ENCODE measurements at places on chromosomes 3 and 15.
A peak's percentile ranks its signal among the peaks of the same experiment; 100 is the strongest.

GRCh38 chr3:39107388-39108199 is at the start of the genes GORASP1 and TTC21A:
TSS of gene GORASP1 (minus strand) at chr3:39107627. CDS start at chr3:39107541, 86 bp downstream.
TSS of gene TTC21A (plus strand) at chr3:39107680. CDS start at chr3:39107838, 158 bp downstream.
- DNase-seq = peak; percentile 88

- DNase-seq = no peak
These were observed 37.9 kb downstream of the NTRK3 start for GRCh38 chr15:88218557-88219221.

- DNase-seq = peak; percentile 78
These were observed 9.5 kb downstream of the EDEM1 start for GRCh38 chr3:5197022-5197421.

- DNase-seq = peak; percentile 43
These were observed 384.4 kb upstream of the C2CD4B start for GRCh38 chr15:62549345-62549970.

- DNase-seq = no peak
These were observed 82.5 kb downstream of the STT3B start for GRCh38 chr3:31615071-31615875.

DNA sequence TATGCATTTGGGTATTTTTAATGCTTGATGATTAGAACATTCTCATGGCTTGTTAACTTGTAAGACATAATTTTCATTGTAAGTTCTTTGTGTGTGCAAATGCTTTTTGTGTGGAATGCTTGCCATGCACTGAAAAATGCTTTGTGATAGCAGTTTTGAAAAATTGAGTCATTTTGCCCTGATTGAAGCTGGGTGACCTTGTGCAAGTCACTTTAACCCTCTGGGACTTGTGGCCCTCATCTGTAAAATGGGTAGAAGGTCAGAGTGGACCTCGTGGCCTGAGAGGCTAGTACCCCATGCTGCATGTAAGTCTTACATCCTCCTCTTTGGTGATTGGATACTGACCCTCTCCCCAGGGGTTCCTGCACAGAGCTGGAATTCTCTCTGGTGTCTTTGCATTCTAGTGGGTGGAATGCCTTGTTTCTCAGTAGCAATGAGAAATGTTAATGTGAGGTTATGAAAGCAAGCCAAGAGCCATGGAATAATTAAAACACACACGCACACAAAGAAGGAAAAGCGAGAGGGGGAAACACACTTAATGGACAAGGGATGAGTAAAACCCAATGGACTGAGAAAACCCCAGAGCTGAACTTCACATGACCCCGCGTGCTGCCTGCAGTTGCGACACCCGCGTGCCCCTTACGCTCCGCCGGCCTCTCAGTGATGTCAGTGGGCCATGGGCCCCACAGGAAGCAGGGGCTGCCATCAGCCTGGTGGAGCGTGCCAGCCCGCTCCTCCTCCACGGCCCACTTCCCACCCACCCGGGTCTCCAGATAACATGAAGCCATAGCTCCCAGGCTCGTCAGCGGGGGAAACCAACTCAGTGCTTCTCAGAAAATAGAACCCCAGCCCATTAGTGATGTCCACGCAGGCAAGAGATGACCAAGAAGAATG is 44.0 kb downstream of the SMAD3 start:
- peak; percentile 99 for DNase-seq

- DNase-seq = no peak
These were observed 35.2 kb upstream of the MYLK start for GRCh38 chr3:123919353-123919752.

DNA sequence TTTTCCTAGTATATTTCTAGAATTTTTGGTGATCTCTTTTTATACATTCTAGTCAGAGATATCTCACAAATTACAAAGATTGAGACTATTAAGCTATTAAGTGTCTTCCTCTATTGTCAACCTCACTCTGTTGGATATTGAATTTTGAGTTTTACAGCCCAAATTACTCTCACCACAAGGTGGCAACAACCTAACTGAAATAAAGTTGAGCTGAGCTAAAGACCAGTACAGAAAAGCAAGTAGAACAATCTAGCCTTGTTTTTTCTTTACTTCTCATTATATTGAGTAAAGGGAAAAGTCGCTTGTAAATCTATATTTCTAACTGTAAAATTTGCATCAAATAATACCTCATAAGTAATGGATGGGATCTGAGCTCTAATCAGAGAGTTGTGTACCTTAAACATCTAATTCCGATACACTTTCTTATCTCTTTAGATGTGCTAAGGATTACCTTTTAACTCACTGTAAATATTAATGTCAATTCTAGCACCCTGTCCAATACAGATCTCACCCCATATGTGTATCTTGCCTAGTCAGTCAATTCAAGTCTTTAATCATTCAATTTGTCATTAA is 13.6 kb upstream of the COMMD2 start:
- DNase-seq = peak; percentile 57

GRCh38 chr15:55740359-55740878 is 2.5 kb downstream of the PRTG start:
- DNase-seq = no peak
